Pancreas (tissue), 10 donors: ENCODE measurements at places on chromosomes 2 and 18.
A peak's percentile ranks its signal among the peaks of the same experiment; 100 is the strongest.

DNA sequence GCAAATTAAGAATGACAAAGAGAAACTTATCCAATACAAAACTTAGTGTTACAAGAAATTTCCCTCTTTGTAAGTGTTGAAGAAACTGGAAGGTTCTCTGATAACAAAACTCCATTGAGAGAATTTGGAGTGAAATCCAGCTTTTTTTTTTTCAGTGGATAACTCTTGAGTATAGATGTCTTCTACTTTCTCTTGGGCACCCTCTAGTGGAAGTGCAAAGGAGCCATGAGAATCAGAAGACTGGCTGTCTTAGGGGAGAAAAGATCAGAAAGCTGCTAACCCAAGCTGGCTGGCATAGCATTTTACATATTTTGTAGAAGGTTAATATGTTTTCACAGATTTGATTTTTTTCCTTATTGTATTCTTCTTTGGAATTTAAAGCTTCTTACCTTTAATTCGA, 138.8 kb upstream of the SATB2 start:
- no peak for DNase-seq

DNA sequence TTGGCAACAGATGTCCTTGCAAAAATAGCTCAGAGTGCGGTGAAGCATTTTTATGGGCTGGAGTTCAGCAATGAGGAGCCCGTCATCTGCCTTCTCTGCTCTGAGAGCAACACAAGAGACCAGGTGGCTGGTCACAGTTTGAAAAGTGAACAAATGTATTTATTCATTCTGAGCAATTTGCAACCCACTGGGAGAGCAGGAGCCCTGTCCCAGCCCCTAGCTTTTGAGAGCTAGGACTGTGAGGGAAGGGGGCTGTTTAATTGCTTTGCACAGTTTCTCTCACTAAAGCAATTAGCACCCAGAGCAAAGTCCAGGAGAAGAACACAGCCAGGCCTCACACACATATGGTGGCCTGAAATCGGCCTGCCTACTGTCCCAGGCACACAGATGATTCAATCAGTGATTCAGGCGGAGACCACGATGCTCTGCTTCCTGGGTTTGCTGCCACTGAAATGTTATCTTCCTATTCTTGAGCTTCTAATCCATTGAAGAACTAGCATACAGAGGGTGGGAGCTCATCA, 646.1 kb upstream of the ACVR2A start:
- DNase-seq: no peak

DNA sequence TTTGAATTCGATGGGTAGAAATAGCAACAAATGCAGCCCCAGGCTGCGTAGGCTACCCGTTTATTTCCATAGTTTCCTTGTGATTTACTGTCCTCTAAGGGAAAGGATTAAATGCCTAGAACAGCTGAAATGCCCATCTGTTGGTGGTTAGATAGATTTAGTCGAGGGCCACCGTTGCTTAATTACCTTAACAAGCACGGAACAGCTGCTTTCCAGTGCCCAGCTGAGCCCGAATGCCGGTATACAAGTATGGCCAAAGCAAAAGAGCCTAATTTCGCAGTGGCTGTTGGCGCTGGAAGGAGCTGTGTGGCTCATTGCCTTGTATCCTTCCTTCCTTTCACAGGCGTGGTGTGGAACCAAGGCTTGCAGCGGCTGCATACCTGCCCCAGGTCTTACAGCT, 109.1 kb downstream of the CABLES1 start:
- DNase-seq: no peak

GRCh38 chr18:49070552-49070951, 119.8 kb upstream of the SMAD7 start:
- no peak for DNase-seq

DNA sequence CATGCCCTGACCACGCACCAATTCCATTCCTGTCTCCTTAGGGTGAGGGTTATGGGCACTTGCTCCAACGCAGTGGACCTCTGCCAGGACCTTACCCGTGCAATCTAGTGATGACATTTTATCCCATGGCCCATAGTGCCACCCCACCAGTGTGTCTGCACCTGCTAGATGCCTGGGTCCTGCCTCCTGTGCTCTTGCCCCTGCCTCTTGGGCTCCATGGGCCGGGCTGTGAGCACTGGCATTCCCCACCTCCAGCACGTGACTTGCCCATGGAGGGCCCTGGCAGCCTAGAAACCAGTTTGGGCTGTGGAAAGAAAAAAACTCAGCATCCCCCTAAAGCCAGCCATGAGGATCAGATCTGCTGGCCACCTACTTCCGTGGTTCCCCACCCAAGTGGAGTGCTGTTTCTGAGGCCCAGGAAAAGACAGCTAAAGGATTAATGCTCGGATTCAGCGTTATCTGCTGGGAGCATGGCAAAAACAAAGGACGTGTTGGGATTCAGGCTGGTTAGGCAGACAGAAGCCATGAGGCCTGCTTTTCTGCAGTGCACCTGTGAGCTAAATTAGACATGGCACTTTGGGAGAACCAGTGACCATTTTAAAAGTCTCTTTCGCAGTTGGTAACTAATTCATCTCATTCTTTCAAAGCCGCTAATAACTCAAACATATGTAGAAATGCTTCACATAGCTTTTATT, 129.2 kb downstream of the ALPK2 start:
- no peak for DNase-seq

DNA sequence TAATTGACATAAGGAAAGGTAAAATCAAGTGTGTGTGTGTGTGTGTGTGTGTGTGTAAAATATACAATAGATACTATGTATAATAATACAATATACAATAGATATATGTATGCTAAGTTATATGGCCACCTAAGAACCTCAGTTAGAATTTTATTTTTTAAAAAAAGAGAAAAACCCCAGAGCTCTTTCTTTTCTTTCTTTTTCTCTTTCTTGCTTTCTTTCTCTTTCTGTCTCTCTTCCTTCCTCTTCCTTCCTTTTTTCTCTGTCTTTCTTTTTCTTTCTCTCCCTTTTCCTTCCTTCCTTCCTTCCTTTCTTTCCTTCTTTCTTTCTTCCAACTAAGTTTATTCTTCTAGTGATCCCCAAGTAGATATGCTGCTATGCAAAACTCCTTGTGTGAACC, 64.6 kb upstream of the FN1 start:
- no peak for DNase-seq

DNA sequence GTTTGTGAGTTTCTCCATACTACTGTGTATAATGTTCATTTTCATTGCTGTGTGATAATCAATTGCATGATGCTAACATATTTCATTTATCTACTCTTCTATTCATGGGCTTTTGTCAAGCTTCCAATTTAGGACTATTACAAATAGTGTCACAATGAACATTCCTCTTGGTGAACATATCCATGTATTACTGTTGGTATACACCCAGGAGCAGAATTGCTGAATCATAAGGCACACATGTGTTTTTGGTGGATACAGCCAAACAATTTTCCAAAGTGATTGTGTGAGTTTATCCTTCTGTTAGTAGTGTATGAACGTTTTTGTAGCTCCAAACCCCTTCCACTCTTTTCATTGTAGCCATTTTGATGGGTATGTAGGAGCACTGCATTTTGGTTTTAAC, 101.6 kb upstream of the COPS8 start:
- DNase-seq: no peak

- DNase-seq: no peak
Observed at GRCh38 chr2:45982096-45982495, 315.1 kb upstream of the EPAS1 start.

- no peak for DNase-seq
Observed at GRCh38 chr18:74353169-74353775, 37.6 kb downstream of the C18orf63 start.

DNA sequence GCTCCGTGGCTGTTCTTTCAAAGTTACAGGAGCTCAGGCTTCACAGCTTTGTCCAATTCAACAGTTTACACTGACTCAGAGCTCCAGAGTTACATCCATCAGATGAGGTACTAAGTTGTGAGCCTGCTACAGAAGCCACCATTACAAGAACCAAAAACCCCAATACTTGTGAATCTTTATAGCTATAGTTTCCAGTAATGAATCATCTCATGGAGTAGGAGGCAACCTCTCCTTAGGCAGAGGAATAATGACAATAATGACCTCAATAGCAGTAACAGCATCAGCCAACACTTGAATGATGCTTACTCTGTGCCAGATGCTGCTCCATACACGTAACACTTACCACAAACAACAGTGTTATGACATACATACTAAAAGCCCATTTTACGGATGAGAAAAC, 3.6 kb downstream of the ZC3H8 start:
- no peak for DNase-seq

DNA sequence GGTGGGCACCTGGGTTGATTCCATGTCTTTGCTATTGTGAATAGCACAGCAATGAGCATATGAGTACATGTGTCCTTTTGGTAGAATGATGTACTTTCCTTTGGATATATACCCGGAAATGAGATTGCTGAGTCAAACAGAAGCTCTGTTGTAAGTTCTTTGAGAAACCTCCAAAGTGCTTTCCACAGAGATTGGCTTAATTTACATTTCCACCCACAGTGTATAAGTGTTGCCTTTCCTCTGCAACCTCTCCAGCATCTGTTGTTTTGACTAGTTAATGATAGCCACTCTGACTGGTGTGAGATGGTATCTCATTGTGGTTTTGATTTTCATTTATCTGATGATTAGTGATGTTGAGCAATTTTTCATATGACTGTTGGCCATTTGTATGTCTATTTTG, 194.8 kb downstream of the ZNF804A start:
- no peak for DNase-seq

GRCh38 chr2:241137276-241138190, 11.7 kb downstream of the PASK start:
- DNase-seq: no peak

DNA sequence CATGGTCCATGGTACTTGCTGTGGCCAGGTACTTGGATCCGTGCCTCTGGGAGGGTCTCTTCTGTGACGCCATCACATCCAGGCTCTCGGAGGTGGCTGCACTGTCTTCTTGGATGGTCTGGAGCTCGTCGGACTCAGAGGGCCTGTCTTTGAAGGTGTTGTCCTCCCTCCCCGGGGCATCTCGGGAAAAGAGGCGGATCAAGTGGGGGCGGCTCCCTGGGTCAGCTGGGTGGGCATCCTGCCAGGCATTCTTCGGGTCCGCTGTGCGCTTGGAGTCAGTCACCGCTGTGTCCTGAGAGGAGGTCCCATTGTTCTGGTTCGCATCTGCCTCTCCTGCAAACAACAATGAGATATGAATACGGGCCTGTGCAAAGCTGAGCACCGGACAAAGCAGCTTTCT, 115.6 kb downstream of the MBP start:
- DNase-seq: no peak

GRCh38 chr2:99753505-99753904, 263.7 kb upstream of the REV1 start:
- DNase-seq: no peak

DNA sequence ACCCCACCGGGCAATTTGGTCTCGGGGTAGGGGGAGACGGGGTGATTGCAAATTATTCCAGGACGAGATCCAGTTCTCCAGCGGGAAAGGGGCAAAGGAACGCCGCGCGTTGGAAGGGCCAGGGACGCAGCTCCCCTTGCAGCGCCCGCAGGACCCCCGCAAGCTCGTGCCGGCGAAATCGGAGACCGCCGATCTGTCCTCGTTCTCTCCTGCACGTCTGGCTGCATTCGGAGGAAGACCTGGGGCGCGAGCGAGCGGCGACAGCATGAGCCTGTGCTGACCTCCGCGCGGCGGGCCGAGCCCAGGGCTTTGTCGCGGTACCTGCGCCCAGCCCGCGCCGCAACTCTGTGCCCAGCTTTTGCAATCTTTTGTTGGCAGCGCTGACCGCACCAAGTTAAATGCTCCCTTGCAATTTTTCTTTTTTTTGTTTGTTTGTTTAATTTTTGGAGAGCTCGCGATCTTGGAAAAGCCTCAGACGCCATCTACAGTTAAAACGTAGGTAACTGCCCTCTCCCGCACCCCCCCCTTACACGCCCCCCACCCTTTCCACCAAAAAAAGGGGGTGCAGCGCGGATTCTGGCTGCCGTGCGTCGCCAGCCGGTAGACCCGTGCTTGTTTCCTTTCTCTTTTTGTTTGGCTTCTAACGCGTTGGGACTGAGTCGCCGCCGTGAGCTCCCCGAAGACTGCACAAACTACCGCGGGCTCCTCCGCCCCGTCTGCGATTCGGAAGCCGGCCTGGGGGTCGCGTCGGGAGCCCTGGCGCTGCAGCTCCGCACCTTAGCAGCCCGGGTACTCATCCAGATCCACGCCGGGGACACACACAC, 667 bp downstream of the TRIB2 start:
- DNase-seq: peak; percentile 82

- no peak for DNase-seq
Observed at GRCh38 chr2:29110916-29111535, 4.2 kb upstream of the CLIP4 start.

GRCh38 chr18:67282796-67283195, 233.7 kb downstream of the DSEL start:
- DNase-seq: no peak

GRCh38 chr2:102269200-102269524, 42.2 kb upstream of the IL1RL1 start:
- no peak for DNase-seq

- DNase-seq: no peak
Observed at GRCh38 chr2:146506851-146507250, 1338.0 kb upstream of the ACVR2A start.

- DNase-seq: no peak
Observed at GRCh38 chr2:61689568-61689967, 151.4 kb upstream of the XPO1 start.

DNA sequence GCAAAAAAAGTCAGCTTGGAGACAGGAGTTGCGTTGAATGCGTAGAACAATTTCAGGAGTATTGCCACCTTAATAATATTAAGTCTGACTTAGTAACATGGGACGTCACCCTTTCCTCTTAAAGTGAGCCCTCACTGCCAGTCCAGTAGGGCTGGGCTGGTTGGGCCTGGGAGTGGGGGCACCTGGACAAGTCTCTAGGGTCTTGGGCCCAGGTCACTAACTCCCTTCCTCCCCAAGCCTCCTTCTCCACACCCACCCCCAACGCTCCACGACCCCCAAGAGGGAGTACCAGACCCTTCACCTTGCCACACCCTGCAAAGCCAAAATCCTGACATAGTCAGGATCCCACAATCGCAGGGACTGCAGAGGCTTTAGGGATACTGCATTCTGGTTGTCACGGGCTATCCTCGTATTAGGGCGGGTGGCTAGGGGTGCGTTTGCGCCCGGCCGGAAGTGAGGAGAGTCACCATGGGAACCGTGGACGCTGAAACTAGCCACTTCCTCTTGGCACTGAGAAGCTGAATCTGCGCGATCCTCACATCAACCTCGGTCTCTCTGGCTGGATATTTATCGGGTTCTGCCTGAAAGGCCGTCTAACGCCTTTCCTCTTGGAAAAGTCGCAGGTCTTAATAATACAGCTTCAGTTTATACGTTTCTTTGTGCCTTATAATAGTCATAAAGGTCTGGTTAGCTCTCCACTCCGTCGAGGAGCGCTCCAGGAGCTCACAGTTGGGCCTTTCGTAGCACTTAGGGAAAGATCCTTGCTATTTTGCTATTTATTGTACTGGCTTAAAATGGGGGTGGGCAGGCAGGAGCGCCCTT, 10.3 kb upstream of the CXXC1 start:
- DNase-seq: peak; percentile 86
